ENCODE measurements at places on chromosomes 5 and 9.

GRCh38 chr5:54551926-54552325 is 34.4 kb downstream of the SNX18 start:
- no peak for DNase-seq

GRCh38 chr5:60295423-60295822 is 401.9 kb upstream of the PDE4D start:
- peak; percentile 37 for DNase-seq

DNA sequence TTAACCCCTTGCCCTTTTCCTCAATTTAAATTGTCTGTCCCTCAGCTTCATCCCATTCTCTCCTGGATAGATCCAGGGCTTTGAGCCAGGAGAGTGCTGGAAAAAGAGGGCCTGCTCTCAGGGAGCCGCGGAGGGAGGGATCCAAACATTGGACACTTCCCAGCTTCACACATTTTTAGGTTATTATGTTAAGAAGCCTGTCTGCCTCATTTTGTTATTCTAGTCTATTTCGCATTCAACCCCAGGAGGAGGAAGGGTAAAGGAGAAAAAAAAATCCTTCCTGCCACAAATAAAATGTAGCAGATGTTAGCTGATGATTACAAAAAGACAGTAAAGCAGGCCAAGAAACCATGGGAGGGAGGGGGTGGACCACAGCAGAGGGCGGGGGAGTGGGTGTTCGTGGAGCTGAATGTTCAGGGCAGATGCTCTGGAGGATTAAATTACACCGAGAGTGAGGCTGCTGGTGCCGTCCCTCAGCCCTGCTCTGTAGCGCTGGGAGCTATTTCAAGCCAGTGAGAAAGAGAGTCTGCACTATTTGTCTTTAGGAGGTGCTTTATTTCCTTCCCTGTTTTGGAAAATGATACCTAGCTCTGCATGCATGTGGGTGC is 60.6 kb upstream of the ZFR start:
- DNase-seq = peak; percentile 99

- DNase-seq = no peak
Observed at GRCh38 chr5:109246395-109246794, 163.4 kb downstream of the PJA2 start.

GRCh38 chr9:22740781-22741180 is 294.2 kb downstream of the DMRTA1 start:
- DNase-seq = no peak

Measured in fibroblast of skin of abdomen (primary cell).